ENCODE measurements at places on chromosomes 3 and 15.
A peak's percentile ranks its signal among the peaks of the same experiment; 100 is the strongest.

DNA sequence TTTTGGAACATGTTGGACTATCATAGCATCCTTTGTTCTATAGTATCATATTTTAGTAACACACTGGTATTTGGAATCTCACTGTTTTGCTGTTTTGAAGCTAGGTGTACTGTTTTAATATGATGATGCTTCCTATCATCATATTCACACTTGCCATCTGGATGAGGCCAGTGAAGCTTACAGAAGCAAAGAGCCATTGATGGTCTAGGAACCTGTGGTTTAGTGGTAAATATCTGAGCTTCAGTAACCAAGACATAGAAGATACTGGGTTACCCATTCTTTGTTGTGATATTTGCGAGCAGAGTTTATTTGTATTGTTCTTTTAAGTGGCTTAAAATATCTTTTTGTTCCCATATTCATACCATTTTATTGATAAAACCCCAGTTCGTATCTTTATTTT, 304.1 kb downstream of the SATB1 start:
- DNase-seq: no peak

DNA sequence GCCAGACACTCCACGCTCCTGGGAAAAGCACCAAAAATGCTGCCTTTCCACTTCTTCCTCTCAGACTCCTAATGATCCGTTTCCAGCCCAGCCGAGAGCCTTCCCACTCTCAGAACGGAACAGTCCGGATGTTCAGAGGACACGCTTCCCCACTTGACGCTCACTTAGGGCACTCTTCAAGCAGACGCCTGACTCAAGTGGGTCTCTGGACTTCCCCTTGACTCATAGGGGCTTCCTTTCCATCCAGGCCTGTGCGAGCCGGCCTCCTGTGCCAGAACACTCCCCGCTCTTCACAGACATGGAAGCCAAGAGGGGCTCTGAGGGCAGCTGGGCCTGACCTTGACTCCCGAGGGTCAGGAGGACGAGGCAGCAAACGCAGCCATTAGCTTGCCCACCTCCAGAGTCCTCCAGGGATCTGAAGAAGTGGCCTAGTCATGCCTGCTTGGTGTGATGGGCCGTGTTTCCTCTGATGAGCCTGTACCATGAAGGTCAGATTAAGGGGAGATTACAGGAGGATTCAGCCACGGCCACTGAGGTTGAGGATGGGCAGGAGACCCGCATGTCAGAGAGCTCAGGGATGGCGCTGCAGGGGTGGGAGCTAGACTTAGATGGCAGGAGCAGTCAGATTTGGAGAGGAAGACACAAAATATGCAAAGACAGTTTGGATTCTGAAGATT, 114.7 kb upstream of the TLE3 start:
- peak; percentile 53 for DNase-seq

DNA sequence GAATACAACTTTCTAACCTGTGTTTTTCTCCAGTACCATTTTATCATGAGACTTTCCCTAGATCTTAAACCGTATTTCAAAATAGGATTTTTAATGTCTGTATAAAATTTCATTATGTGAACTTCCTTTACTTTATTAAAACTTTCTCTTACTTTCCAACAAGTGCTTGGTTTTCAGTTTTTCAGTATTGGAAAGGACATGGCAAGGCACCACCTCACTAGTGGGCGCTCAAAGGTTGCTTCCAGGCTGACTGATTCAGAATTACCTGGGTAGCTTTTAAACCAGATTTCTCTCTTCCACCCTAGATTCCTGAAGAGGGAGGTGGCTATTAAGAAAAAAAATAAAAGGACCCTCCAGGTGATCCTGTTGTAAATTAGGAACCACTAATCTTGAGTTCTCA, 236.6 kb downstream of the SOX2 start:
- no peak for DNase-seq

- DNase-seq: no peak
Observed at GRCh38 chr3:50123394-50124051, 31.6 kb upstream of the SEMA3F start.

GRCh38 chr3:184134746-184135148, 411 bp upstream of the EIF2B5 start:
- no peak for DNase-seq

- DNase-seq: no peak
Observed at GRCh38 chr3:66443118-66443803, 57.6 kb downstream of the LRIG1 start.

DNA sequence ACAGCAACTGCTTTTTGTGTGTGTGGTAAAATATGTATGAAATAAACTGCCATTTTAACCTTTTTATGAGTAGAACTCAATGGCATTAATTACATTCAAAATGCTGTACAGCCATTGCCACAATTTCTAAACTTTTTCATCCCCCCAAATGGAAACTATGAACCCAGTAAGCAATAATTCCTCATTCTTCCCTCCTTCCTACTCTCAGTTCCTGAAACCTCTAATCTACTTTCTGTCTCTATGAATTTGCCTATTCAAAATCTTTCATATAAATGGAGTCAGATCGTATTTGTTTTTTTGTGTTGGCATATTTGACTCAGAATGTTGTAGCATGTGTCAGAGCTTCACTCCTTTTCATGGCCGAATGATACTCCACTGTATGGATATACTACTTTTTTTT, 5.3 kb upstream of the BLM start:
- DNase-seq: no peak

DNA sequence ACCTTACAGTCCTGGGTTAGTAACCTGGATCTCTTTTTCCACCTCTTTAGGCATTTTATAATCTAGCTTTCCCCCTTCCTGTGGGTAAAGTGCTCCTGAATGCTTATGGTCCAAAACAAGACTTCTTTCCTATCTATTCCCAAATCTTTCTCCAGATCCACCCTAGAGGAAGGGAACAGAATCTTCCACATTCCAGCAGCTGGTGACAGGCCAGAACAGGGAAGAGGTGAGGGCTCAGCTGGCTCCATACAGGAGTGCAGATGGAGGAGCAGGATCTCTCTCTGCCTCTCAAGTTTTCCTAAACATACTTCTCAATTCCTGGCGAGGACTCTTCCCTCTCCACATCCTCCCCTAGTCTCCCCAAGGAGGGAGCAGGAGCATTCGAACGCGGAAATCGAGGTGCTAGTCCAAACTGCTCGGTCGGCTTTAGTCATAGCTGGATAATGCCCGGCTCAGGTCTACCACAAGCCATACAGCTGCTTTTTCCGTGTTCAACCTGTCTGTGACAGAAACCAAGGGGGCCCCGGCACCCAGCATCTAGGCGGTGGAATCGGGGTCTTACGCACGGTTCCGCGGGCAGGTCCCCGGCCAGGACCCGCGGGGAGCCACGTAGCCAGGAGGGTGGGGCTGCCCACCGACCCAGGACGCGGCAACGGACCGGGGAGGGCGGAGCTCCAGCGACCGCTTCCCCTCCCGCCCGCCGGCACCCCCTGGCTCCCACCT, 4.0 kb downstream of the RASSF1 start:
- no peak for DNase-seq

DNA sequence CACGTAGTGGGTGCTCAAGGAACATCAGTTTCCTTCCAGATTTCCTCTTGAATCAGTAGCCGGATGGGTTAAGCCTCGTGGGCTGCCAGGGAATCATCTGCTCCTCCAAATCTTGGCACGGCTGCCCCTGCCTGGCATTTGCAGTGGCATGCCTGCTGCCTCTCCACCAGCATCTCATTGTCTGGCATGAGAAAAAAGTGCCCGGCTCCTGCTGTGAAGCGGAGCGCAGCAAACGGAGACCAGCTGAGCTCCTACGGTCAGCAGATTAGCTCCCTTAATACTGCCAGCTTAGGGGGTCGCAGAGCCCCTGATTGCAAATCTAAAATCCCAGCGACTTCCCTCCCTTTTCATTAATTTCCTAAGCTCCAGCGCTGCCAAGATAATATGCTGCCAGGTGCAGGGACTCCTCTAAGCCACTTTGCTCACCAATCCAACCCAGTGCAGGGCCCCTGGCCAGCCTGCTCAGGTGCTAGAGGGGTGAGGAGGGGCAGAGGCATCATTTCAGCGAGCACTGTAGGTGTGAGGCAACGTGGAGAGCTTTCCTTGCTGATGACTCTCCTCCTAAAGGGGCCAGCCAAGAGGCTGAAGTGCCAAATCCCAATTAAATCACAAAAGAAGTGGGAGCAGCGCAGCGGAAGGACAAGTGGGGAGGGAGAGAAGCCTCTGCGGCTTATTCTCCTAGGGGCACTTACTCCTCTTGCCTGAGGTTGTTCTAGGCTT, 49.6 kb upstream of the ST8SIA2 start:
- DNase-seq: peak; percentile 76

All from NCI-H187 (cell line).